Activated CD4-positive, alpha-beta T cell treated with anti-CD3 and anti-CD28 coated beads, Interleukin-2, amount 10 ng/mL, durations not matched to agents 7 days and 5 days (primary cell): ENCODE measurements at places on chromosomes 1 and 21. TPM values are rescaled to one million over a fixed set of nuclear protein-coding genes. Genes with fewer than 3 reads are reported as not detected.

The SMPDL3B gene
- 0.21 TPM for total RNA-seq

The SYT6 gene
- not detected for total RNA-seq

The TFF2 gene
- not detected for total RNA-seq

The C1orf53 gene
- 1.2 TPM for total RNA-seq

The CORT gene
- total RNA-seq: not detected

The PIK3C2B gene
- 28.9 TPM for total RNA-seq

The DIRAS3 gene
- total RNA-seq: not detected

The NBPF8 gene
- 40.0 TPM for total RNA-seq

The PRKACB gene
- 119 TPM for total RNA-seq

The LCE3E gene
- not detected for total RNA-seq

The GBP6 gene
- total RNA-seq: 0.31 TPM

The NCSTN gene
- total RNA-seq: 72.3 TPM
